NCI-H1930 (cell line): ENCODE measurements at places on chromosomes 2 and 18.

DNA sequence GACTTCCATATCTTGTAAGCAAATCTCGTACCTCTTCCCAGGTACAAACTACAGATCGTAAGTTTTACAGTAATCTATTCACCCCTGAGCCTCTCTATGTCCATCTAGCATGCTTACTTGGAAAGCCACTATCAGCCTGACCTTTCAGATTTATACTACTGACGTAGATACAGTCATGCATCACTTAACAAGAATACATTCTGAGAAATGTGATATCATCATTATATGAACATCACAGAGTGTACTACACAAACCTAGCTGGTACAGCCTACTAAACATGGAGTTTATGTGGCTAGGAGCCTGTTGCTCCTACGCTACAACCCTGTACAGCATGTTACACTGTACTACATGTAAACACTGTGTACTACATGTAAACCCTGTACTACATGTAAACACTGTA is 293.2 kb upstream of the ZNF804A start:
- DNase-seq, result no peak

- no peak for DNase-seq
These were observed 293.5 kb upstream of the SLC39A10 start for GRCh38 chr2:195363496-195363895.

- no peak for DNase-seq
These were observed 501.8 kb upstream of the SALL3 start for GRCh38 chr18:78477840-78478239.

- no peak for DNase-seq
These were observed 36.6 kb upstream of the DYNC2LI1 start for GRCh38 chr2:43737097-43737854.

DNA sequence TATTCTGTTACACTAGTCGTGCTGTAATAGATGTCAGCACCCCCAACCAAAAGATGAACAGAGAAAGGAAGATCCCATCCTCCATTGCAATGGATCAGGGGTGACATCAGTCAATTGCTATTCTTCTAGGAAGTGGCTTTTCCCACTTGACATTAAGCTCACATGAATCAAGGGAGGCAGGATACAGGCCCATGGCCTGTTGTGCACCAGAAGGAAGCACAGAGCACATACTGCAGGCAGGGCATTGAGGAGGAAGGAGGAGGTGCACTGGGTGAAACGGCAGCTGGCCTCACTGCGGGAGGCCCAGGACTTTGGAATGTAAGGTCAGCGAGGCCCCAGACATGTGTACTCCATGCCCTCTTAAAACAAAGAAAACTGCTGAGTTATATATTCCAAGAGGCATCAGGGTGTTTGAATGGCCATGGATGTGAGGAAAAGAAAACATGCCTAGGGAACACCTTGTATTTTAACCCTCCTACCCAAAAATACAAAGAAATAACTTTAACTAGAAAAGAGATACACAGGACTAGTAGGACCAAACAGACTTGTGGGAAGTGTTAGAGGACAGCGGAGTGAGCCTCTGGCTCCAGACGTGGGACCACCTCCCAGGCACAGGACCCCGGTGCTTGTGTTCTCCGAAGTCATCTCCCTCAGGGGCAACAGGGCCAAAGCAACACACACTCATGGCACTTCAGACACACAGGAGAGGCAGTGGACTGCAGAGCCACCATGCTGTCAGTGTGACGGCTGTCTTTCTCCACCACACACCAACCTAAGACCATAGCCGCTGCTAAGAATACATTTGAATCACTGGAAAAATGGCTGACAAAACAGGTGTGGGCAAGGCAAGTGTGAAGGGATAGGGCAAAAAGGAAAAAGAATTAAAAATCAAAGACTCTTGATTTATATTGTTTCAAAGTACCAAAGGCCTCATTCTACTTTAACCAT is 51.4 kb upstream of the RIOK3 start:
- DNase-seq, result no peak
